Vagina (tissue), 2 donors: ENCODE measurements at places on chromosomes 16 and 17.

- DNase-seq = no peak
These were observed 490 bp downstream of the GID4 start for GRCh38 chr17:18039535-18040260.

- DNase-seq = no peak
These were observed 3.0 kb upstream of the GAN start for GRCh38 chr16:81311762-81312161.

DNA sequence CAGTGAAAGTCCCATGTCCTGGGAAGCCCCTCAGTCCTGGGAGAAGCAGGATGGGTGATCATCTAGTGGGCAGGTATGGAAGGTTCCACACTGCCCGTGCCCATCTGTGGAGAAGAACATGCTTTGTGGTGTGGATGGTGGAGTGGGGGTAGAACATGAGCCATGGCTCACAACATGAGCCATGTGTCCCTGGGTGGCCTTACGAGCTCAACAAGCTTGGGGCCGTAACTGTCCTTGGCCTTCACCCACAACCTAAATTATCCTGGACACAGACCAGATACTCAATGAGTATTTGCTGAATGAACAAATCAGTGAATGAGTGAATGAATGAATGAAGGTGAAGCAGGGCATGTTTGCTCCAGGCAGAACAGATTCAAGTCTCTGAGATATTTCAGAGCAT lies 13.5 kb downstream of the SOX8 start:
- no peak for DNase-seq

- peak; percentile 82 for DNase-seq
These were observed 99.8 kb upstream of the CDH5 start for GRCh38 chr16:66266436-66267291.

DNA sequence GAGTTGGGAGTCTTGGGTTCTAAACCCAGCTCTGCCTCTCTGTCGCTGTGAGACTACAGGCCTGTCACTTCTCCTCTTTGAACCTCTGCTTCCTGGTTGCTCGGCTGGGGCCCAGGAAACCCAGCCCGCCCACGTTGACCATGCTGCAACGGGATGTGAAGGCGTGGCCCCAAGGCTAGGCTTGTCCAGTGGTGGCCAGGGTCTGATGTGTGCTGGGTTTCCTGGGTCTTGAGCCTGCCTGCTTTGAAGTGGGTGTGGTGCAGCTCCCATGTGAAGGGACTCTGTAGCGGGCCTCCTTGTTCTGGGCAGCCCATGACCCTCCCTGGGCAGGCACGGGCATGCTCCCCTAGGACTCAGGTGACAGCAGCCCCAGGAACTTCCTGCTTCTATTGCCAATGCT lies 82.3 kb downstream of the SDR42E1 start:
- peak; percentile 69 for DNase-seq

DNA sequence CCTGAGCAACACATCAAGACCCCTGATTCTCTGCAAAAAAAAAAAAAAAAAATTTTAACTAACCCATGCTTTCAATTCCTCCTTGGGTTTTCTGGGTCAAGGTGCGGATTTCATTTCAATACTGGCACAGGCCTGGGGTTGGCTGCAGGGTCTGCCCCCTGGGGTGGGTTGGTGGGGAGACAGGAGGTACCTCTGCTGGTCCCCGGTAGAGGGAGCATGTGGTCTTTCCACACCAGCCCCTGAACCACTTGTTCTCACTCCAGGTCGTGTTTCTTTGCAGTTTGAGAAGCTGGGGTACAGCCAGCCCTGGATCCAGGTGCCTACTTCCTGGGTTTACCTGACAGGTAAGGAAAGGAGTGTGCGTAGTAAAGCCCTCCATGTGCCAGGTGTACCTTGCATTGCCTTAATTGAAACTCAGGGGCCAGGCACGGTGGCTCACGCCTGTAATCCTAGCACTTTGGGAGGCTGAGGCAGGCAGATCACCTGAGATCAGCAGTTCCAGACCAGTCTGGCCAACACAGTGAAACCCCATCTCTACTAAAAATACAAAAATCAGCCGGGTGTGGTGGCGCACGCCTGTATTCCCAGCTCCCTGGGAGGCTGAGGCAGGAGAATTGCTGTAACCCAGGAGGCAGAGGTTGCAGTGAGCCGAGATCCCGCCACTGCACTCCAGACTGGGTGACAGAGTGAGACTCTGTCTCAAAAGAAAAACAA lies 21.8 kb downstream of the SDR42E2 start:
- no peak for DNase-seq

- DNase-seq = no peak
These were observed 47.8 kb upstream of the SCNN1B start for GRCh38 chr16:23254338-23254737.

- DNase-seq = no peak
These were observed 252.3 kb downstream of the SHISA9 start for GRCh38 chr16:13153696-13154095.

DNA sequence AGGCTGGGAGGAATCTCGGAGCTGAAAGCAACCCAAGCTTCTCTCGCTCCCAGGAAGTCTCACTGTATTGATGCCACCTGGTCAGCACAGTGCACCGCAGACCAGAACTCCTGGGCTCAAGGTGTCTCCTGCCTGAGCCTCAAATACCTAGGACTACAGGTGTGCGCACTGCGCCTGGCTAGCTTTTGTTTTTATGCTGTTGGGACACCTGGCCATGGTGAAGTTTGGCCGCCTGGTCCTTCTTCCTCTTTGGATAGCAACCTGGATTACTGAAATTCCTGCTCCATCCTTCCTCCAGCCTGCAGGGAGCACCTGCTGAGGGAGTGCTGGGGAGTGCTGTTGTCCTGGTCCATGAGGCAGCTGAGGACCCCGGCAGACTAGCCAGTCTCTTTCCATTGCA lies 56.6 kb downstream of the COTL1 start:
- no peak for DNase-seq

DNA sequence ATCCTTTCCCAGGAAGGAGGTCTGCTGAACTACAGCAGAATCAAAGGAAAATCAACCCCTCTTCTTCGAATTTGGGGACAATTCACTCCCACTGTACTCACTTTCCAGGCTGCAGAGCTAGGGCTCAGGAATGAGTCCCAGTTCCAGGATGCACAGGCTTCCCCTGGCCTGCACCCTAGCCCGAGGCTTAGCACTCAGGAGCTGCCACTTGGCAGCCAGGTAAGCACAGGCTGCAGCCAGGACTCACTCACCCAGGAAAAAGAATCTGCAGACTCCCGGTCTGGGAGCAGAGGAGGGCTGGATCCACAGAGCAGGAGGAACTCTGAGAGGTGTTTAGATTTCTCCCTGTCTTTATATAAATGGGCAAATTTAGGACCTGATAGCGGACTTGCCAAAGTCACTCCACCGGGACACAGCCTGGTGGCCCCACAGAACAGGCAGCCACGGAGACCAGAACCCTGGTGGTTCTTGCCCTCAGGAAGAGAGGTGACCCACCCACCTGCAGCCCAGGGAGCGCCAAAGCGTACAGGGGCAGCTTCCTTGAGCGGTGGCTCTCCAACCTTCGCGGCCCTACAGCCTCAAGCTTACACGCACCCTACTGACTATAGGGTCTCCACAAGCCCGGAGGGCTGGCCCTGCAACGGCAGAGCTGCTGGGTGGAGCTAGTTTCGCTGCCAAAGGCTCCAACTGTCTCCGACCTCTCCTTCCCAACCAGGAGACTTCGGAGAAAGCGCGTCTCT lies 4.8 kb downstream of the CBLN1 start:
- peak; percentile 28 for DNase-seq
